Central memory CD4-positive, alpha-beta T cell (primary cell): ENCODE measurements at places on chromosomes 13 and 19.
A peak's percentile ranks its signal among the peaks of the same experiment; 100 is the strongest.

GRCh38 chr19:52635786-52636570 lies 2.2 kb downstream of the ZNF83 start:
- DNase-seq: no peak

- no peak for DNase-seq
Measured at GRCh38 chr13:41520660-41521630, 63.6 kb downstream of the RGCC start.

GRCh38 chr19:308471-309205 lies 17.4 kb upstream of the PLPP2 start:
- no peak for DNase-seq

GRCh38 chr13:114049026-114049425 lies 75.2 kb upstream of the C13orf46 start:
- peak; percentile 36 for DNase-seq

GRCh38 chr19:29577649-29577963 lies 28.5 kb upstream of the POP4 start:
- no peak for DNase-seq

DNA sequence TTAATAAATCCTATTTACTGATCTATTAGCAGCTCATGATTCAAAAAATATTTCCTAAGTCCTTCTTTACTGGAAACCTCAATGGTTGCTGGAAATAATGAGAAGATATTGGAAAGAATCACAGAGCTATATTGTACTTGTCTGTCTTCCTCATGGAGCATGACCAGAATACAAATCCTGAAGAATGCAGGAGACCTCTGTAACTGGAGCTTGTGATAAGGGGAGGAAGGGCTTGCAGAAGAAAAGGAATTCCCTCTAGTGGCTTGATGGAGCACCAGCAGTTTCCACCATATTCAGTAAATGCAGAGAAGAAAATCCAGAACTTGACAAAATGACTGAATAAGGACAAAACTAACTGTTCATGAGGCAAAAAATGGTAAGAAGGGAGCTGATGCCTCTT lies 1333.1 kb downstream of the EFNB2 start:
- DNase-seq: no peak

GRCh38 chr19:49157445-49158224 lies at the start of gene TRPM4:
Gene TRPM4, plus strand, starts transcription at chr19:49157792. Its CDS starts 75 bp downstream, at chr19:49157867.
- DNase-seq: no peak

DNA sequence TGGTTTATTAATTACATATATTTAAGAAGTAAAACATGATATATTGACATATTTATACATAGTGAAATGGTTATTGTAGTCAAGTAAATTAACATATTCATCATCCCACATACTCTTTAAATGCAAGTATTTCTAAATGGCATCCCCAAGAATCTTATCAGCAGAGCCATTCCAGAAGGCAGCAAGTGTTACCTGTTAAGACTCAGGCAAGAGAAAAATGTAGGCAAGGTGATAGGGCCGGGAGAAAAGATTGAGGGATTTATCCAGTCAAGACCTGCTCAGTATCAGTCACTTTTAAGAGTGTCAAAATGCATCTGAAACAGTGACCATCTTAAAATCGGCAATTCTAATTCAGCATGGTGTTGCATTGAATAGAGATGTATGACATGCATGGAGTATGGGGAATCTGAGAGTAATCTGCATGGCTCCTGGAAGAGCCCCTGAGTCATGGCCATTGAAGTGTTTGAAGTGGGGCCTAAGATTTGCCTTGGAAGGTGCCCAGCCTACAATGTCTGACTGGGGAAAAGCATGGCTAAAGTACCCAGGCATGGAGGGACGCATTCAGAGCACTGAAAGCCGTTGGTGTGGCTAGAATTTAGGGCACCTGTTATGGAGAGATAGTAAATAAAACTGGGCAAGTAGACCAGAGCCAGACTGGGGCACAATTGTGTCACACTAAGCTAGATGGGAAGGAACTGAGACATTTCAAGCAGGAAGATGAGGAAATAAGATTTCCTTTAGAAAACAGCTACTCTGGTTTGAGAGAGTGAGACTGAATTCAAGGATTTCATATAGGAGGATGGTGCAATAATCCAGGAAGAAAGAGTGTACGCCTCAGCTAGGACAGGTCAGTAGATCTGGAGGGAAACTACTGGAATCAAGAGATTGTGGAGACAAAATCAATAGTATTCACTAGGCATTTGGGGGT lies 25.0 kb upstream of the C1QTNF9B start:
- no peak for DNase-seq

DNA sequence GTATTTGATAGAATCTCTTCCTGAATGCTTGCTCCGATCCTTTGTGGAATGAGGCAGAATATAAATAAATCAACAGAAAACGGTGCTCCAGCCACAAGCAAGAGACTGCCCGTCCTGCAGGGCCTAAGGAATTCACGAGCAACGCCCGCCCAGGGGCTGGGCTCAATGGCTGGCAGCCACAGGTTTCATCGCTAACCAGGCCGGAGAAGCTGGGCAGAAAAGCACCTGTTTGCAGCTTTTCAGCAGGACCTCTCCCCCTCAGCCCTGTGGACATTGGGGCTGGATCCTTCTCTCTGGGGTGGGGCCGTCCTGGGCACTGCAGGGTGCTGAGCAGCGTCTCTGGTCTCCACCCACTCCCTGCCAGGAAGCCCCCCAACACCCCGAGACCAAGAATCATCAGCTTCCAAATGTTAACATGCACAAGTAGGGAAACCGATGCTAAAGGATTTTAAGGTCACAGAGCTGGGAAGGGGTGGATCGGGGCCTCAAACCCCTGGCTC lies 102.5 kb downstream of the GADD45B start:
- no peak for DNase-seq

- DNase-seq: no peak
Measured at GRCh38 chr19:33161201-33161600, 29.3 kb downstream of the WDR88 start.

DNA sequence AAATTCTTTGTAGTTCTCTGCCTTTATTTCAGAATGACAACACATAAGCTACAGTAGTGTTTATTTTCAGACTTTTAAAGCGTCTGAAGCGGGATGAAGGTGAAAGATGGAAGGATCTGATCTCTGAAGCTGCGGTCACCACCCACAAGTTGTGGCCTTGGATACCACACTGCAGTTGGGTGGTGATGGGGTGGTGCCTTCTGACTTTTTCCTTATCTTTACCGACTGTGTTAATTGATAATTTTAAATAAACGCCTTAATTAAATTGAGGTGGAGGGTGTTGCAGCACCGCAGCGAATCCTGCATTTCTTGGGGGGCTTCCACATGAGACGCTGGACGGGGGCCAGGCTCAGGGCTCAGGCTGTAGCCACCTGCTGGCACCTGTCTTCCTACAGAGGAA lies 1.3 kb downstream of the TFDP1 start:
- no peak for DNase-seq

DNA sequence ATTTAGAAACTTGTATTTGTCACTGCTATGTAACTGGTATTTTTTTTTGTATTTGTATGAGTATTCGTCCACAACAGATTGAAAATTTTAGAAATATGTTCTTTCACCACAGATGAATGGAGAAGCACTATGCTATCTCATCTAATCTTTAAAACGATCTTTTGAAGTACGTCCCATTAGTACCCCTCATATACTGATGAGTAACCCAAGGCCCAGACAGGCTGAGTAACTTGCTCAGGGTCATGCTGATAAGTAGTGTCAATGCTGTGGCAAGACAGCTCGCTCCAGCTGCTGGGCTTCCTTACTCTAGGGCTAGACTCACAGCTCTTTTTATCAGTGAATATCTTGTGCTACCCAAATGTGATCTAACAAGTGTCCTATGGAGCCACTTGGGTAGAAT lies 154.2 kb downstream of the SUCLA2 start:
- DNase-seq: no peak

- DNase-seq: no peak
Measured at GRCh38 chr19:55652311-55653128, 2.3 kb upstream of the U2AF2 start.

GRCh38 chr19:29326849-29327840 lies 114.2 kb upstream of the UQCRFS1 start:
- no peak for DNase-seq

- DNase-seq: no peak
Measured at GRCh38 chr19:32824916-32825608, 44.5 kb downstream of the SLC7A9 start.

DNA sequence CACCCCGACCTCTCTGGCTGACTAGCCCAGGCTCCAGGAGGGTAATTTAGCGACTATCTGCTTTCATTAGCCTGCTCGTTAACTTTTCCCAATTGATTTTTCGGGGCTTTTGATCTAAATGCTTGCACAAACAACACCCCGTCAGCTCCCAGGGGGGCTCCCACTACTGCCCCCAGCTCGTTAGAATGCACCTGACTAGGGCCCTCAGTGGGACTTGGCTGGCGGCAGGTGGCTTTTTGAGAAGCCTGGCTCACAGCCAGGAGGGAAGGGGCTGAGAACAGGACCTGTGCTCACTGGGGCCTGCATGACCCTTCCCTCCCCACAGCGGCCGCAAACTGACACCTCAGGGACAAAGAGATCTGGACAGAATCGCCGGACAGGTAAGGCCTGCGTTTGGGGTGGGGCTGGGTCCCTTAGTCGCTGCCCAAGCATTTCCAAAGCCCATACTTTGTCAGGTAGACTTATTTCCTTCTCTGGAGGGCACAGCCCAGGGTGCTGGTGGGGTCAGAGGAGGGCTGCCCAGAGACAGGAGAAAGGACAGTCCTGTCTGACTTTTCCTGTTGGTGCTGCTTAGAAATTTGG lies 7.6 kb upstream of the CD79A start:
- no peak for DNase-seq

GRCh38 chr19:11463391-11463790 lies 17.5 kb downstream of the ELAVL3 start:
- peak; percentile 24 for DNase-seq

GRCh38 chr19:21130097-21130775 lies 11.6 kb upstream of the ZNF431 start:
- no peak for DNase-seq

DNA sequence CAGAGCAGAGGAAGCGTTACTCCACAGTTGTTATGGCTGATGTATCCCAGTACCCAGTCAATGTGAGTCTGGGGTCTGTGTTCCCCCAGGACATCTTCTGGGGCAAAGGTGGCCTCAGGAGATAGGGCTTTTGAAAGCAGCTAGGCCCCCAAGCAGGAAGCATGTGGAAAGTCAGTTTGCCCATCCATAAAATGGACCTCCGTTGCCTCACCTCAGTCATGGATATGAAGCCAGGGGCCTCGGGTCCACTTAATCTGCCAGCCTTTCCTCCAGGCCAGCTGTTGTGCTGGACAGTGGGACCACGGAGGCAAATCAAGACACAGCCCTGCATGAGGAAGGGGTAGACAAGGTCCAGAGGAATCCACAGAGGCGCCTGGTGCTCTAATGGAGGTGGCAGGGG lies 3.3 kb downstream of the EPS8L1 start:
- DNase-seq: no peak

GRCh38 chr19:29121684-29122083 lies 91.3 kb downstream of the UQCRFS1 start:
- DNase-seq: no peak

- peak; percentile 22 for DNase-seq
Measured at GRCh38 chr13:33228648-33229445, 56.7 kb downstream of the STARD13 start.

DNA sequence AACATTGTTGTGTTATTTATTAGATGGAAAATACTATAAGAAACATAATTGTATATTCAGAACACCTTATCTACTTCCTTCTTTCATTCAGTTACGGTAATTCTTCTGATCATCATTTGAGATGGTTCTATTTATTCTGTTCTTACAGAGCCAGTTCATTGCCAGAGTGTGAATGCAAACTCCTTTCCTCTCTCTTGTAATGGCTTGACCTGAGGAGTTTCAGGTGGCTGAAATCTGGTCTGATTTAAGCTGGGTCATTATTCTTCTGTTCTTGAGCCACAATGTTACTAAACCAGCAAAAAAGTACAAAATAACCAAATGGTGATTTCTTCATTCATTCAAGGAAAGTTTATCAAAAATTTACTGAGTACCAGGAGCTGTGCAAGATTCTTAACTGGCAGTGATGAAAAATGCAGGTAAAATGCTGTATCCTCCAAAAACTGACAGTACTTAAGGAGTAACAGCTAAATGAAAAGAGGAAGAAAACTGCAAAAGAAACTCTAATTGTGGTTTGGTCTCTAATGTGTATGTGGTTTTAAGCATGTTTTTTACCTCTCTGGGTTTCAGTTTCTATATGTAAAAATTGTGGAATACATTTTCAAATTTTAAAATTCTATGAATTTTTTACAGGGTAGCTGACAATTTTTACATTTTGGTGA lies 182.4 kb upstream of the UFM1 start:
- DNase-seq: no peak

DNA sequence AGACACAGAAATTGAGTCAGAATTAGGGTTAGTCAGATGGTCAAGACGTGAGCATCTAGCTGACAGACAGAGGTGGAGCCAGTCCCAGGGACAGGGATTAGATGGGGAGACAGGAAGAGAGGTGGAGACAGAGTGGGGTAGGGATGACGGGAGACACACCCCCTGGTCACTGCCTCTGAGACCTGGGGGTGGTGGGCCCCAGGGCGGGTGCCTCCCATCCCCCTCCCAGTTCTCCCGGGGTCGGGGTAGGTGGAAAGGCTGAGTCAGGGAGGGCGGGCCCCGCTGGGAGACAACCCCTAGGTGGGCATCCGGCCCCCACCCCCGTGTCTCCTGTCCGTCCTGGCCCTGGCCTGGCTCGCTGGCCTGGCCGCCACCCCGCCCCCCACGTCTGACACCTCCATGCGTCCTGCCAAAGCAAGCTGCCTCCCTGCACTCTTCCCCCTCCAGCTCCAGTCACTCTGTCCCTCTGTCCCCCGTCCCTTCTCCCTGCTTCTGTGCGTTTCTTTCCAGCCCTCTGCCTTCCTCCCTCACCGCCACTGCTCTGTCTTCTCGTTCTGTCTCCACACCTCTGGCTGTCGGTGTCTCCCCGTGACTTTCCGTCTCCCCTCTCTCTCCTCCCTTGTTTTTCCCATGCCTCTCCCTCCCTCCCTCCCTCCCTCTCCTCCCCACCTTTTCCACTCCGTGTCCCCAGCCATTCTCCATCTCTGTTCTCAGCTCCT lies 15.1 kb downstream of the CCDC97 start:
- DNase-seq: no peak

DNA sequence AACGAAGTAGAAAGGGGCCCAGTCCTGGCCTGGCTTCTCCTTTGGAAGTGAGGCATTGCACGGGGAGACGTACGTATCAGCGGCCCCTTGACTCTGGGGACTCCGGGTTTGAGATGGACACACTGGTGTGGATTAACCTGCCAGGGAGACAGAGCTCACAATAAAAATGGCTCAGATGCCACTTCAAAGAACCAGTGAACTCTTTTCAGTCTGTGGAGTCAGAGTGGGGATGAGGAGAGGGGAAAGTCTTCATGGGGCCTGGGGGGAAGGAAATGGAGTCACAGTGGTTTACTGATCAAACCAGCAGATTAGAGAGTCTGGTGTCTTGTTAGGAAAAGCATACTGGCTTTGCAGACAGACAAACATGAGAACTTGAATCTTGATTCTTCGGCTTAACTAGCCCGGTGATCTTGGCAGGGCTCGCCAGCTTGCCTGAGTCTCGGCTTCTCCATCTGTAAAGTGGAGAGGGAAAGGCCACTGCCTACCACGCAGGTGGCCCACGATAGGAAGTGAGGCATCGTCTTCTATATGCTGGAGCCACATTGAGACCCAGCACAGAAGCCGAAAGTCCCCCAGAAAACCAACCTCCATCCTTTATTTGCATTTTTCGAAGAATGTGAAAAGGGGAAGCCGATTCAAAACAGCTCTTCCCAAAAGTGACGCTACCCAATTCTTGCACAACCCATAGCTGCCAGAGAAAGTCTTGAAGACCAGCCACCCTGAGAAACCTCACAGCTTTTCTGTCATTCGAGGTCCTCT lies at the start of gene FFAR1:
FFAR1 (plus strand) TSS at position 732 of the 759 bp plus-strand sequence. CDS start 3,650 bp downstream, outside the sequence.
- peak; percentile 71 for DNase-seq
